DND-41 (cell line): ENCODE measurements at places on chromosomes 4 and X.

DNA sequence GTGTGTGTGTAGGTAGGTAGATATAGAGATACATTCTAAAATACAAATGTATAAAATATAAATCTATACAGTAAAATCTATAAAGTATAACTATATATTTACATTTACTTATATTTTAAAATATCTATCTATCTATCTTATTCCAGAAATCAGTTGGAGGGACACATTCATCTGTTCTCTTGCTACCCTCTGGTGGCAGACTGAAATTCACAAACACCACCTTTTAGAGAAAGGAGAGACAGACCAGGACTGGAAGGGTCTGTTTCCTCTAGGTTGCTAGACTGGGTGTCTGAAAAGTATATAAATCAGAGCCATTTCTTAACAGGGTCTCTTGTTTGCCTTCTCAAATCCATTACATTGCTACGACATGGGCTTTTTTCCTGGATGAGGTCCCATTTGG lies 343.0 kb downstream of the OPHN1 start:
- DNase-seq = no peak

DNA sequence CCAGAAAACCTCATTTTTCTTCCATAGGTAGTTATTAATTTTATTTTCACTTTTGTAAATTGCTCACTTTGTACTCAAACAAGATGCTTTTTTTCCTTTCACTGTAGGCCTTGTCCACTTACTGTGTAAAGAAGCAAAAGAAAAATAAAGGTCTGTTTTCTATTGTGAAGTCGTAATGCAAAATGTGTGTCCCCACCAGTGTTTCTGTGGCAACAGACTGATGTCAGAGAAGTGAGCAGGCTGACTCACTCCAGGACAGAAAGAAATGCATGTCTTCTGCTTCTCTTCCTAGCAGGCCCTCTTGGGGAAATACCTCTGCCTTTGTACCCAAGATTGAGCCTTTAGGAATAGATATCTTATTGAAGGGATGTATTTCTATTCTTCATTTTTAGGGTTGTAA lies 30.3 kb downstream of the INPP4B start:
- DNase-seq = no peak

- no peak for DNase-seq
Observed at GRCh38 chrX:10110316-10110935, 46.3 kb upstream of the CLCN4 start.

GRCh38 chr4:165011403-165011802 lies 20.4 kb upstream of the TRIM60 start:
- no peak for DNase-seq

GRCh38 chrX:114717921-114718320 lies 134.0 kb downstream of the HTR2C start:
- DNase-seq = peak; percentile 7

DNA sequence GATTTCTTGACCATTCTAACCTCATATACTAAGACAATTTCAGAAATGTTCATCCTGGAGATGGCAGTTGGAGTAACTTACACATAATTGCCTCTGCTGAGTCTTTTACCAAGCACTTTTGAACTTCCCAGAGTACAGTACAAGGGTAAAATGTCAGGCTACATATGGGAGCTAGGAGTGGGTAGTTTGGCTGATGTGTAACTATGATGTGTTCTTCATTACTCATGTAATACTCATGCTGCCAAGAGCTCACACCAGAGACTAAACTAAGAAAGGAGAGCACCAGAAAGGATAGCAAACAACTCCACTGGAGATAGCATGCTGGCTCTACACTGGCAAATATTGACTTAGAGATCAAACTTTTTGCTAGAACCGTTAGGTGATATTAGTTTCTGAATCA lies 194.0 kb downstream of the PDGFRA start:
- no peak for DNase-seq

DNA sequence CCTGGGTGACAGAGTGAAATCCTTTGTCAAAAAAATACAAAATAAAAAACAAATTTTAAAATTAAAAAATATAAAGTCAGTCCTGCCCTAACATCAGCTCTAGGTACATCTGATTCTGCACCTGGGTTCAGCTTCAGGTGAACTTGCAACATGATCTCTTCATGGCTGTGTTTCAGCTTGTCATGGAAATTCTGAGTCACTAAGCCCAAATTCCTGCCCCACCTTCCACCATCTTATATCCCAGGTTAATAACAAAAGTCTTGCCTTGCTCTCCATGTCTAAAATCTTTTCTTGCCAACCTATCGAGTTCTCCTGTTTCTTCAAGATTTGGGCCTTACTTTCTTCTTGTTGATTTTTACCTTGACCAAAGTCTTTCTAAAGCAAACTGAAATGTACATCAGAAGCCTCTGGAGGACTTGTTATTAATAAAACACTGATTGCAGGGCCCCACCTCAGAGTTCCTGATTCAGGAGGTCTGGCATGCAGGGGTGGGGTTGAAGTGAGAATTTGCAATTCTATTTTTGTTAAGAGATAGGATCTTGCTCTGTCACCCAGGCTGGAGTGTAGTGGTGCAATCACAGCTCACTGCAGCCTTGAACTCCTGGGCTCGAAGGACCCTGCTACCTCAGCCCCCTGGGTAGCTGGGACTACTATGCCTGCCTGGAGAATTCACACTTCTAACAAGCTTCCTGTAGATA lies 125.8 kb upstream of the VCX3A start:
- peak; percentile 6 for DNase-seq

DNA sequence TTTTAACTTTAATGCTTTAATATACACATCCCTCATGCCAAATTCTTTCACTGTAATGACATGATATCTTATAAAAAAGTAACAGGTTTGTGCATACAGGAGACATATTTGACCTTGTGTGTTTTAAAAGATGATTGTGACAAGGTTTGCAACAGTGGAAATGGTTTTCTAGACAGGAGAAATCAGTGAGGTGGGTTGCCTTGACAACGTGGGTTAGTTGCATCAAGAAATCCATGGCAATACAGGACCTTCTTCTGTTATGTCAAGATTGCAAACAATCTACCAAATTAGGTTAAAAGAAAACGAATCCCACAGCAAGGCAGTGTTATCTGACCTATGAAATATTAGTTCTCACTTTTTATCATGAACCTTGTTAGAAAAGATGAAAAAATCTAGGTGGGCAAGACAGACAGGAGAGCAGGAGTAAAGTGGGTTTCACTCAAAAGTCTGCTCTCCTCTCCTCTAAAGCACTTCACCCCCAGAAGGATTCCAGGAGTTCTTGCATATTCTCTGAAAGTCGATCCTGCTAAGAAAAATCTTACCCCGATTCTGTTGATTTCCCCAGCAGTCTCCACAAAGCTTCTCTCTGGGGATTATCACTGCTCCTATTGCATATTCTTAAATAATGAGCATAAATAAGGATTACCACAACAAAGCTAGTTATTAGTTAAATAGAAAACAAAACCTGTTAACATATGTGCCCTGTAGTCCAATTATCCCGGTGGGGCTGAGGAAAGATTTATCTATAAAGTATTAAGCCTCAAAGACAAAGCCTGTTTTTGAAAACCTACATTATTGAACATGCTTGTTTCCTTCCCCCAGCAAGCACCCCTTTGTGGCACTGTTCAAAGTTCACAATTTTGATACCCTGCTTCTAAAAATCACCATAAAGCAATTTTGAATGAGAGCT lies 71.0 kb downstream of the TMA16 start:
- no peak for DNase-seq

DNA sequence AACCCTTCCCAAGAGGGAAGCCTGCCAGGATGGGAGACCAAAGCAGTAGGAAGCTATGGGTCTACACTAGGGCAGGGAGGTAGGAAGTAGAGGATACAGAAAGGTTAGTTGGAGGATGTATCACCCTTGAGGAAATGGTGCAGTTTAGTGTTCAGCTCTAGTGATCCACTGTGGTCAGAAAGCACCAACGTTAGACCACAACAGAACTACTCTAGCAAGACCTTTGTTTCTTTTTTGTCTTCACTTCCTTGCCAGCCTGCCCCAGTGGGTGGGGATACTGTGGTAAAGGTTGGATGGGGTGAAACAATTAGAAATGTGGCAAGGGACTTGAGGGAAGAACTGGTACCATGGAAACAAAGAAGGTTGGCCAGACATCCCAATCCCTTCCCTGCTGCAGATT lies 83.3 kb downstream of the DDIT4L start:
- DNase-seq = peak; percentile 80

DNA sequence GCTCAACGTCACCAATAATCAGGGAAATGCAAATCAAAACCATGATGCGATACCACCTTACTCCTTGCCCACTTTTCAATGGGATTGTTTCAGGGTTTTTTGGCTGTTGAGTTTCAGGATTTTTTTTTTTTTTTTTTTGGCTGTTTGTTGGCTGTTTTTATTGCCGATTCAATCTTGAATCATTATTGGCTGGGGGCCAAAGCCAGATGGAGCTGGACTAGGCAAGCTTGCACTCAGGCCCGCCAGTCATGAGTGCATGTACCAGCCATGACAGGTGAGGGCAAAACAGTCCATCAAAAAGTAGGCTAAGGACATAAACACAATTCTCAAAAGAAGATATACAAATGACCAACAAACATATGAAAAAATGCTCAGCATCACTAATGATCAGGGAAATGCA lies 13.3 kb downstream of the YIPF7 start:
- no peak for DNase-seq

- no peak for DNase-seq
Observed at GRCh38 chr4:158819942-158820786, 51.3 kb downstream of the FNIP2 start.

DNA sequence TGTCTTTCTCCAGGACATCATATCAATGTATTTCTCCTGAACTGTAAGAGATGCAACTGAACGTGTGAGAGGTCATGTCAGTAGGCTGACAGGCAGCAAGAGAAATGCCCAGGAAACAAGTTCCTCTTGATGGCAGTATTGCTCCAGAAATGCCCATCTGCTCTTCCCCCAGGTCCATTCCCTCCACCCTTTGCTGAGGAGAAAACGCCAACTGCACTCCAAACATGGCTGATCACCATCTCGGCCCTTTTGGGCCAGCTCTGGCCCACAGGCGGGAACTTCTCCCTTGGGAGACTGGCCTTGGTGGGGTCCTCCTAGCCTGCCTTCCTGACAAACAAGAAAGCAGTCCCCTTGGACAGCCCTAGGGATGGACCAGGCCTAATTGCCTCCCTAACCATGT lies 276.5 kb upstream of the AGTR2 start:
- DNase-seq = no peak

DNA sequence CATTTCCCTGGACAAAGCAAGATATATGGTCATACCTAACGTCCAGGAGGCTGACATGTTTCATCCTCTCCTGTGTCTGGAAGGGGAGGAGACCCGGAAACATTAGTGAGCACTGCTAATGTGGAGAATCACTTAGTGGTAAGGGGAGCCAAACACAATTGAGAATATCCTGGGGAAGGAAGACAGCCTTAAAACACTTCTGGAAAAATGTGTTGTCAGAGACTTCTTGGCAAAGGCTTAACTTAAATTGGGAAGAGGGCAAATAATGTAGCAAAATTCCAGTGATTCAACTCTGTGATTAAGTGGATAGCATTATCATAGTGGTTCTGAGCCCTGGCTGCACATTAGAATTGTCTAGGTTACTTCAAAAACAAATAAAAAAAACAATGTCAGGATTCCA lies 39.5 kb downstream of the SPARCL1 start:
- no peak for DNase-seq

- no peak for DNase-seq
Observed at GRCh38 chr4:156193106-156193505, 239.4 kb upstream of the CTSO start.

GRCh38 chr4:7426525-7427171 lies 8.1 kb downstream of the PSAPL1 start:
- DNase-seq = no peak
